ENCODE measurements at places on chromosomes 1 and 21.
A peak's percentile ranks its signal among the peaks of the same experiment; 100 is the strongest.

DNA sequence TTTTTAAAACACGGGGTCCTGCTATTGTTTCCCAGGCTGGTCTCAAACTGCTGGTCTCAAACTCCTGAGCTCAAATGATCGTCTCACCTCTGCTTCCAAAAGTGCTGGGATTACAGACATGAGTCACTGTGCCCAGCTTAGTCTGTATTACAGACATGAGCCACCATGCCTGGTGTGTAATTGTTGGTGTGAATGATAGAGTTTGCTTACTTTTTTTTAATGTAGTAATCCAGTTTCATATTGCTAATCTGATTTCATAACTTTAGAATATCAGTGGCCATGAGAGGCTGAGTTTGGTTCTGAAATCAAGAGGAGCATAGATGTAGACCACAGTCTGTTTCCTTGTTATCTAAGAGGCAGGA is 3.4 kb downstream of the EPB41 start:
- DNase-seq: no peak

DNA sequence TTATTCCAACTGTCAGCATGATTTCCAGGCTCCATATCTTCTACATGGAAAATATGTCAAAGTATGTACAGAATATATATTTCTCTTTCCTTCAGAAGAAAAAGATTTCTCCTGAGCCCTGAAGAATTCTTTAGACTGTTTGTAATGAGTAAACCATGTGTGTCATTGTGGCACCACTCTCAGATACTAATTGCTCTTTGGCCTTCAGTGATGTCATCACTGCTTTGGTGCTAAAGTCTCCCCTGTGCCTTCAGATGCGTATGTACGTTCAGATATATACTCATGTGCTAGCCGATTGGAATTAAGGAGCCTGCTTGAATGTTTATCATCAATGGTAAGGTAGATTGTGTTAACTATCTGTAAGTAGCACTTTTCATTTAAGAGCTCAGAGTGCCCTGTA is 20.6 kb upstream of the NBL1 start:
- no peak for DNase-seq

DNA sequence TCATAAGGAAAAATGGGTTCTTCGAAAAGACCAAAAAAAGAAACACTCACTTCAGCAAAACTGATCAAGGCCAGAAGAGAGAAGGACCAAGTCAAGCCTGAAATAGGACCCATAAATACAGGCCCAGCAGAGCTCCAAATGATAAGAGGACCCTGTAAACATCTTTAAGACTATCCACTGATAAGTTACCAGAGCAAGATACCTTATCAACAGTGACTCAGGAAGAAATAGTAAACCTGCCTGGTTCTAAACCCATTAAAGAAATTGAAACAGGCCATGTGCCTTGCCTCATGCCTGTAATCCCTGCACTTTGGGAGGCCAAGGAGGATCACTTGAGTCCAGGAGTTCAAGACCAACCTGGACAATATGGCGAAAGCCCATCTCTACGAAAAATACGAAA is 81.8 kb upstream of the ERRFI1 start:
- no peak for DNase-seq

- DNase-seq: no peak
Measured at GRCh38 chr1:21299780-21300395, 9.6 kb upstream of the ECE1 start.

GRCh38 chr1:94305704-94306103 is 68.3 kb upstream of the ARHGAP29 start:
- DNase-seq: no peak

DNA sequence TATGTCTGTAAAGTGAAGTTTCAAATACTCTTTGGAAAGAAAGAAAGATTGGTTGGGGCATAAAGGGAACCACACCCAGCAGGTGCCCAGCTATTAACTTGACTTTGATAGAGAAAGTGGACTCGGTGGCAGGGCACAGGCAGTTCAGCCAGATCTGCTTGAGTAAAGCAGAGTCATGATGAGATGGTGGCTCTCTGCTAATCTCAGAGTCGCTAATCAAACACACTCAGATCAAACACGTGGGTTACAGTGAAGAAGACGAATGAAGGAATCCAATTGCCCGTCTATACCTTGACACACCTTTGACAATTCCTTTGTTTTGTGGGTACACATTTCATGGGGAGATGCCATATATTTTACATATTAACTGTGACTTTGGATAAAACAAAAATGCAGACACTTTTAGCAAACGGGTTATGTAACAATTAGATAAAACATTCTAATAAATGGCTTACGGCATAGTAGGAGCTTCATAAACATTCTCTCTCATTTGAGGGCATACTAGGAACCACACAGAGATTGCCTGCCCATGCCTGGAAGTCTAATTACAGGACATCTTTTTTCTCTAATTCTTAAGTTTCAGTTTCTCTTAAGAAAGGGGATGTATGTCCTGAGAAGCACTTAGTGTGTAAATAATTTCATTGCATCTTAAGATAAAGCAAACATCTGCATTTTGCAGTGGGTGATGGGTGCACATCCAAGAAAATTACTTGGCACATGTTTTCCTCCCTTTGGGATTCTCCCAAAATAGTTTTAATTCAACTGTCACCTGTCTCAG is 7.2 kb downstream of the CBR1 start:
- no peak for DNase-seq

- no peak for DNase-seq
Measured at GRCh38 chr21:45540601-45540970, 1.7 kb downstream of the SLC19A1 start.

DNA sequence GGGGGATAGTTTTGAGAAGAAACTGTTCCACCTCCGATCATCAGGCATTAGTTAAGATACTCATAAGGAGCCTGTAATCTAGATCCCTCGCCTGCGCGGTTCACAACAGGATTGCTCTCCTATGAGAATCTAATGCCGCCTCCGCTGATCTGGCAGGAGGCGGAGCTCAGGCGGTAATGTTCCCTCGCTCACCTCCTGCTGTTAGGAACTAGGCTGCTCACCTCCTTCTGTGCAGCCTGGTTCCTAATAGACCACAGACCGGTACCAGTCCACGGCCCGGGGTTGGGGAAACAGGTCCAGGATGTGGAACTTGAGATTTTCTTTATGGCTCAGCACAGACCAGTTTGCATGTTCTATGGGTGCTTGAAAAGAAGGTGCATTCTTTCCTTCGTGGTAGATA is 27.2 kb upstream of the FAM3B start:
- no peak for DNase-seq

DNA sequence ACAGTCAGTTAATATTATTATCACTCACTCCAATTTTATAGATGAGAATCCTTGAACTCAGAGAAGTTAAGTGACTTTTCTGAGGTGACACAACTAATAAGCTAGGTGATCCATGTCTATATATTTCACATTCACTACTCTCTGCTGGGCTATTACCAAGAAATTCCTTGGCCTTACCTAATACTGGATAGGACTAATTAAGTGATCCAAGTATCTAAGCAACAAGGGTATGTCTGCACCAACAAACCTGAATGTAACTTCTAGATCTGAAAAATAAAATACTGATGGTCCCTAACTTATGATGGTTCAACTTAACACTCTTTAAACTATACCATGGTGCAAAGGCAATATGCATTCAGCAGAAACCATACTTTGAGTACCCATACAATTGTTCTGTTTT is 14.8 kb upstream of the CASQ2 start:
- no peak for DNase-seq

GRCh38 chr21:42411891-42412635 is 8.4 kb downstream of the UBASH3A start:
- DNase-seq: no peak

DNA sequence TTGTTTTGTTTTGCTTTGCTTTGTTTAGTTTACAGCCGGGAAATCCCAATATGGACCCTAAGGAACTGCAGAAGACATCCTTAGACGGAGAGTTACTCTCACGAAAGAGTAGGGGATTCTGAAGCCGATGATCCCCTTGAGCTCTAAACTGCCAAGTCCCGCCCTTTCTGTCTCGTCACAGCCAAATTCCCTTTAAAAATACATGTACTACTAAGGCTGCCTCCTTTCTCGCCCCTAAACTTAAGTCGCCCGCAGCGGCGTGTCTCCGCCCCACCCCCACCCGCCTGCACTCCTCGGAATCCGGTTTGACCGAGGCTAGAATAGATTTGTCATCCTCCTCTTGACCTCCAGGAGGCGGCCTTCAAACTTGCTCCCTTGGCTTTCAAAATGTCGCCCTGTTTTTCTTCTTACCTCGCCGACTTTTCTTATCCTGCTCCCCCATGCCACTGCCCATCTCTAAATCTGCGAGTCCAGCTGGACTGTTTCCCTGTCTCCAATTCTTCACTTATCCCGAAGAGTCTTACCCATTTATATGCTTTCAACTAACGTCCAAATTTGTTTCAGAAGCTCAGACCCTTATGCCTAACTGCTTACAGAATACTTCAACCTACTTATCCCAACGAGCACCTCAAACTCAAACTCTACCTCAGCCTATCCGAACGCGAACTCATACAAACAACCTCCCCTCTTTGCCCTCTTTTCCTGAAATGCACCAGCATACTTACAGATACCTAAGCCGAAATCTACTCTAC is 10.9 kb upstream of the BOLA1 start:
- DNase-seq: peak; percentile 52

DNA sequence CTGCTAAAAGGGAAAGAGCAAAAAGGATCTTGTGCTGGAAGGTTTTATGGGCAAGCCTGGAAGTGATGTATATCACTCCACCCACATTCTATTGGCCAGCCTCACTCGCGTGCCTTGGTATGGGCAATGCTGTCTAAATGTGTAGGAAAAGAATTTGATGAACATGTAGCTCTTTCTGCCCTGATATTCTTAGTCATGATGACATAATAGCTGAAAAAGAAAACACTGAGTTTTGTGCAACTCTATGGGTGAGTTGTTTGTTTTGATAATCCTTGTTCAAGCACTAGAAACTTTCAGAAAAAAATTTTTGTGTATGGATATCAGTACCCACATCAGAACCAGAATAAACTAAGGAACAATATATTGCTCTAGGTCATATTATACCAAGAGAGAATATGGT is 231.5 kb upstream of the ST6GALNAC5 start:
- DNase-seq: no peak
